GM04504 (cell line): ENCODE measurements at places on chromosomes 2 and 18.

DNA sequence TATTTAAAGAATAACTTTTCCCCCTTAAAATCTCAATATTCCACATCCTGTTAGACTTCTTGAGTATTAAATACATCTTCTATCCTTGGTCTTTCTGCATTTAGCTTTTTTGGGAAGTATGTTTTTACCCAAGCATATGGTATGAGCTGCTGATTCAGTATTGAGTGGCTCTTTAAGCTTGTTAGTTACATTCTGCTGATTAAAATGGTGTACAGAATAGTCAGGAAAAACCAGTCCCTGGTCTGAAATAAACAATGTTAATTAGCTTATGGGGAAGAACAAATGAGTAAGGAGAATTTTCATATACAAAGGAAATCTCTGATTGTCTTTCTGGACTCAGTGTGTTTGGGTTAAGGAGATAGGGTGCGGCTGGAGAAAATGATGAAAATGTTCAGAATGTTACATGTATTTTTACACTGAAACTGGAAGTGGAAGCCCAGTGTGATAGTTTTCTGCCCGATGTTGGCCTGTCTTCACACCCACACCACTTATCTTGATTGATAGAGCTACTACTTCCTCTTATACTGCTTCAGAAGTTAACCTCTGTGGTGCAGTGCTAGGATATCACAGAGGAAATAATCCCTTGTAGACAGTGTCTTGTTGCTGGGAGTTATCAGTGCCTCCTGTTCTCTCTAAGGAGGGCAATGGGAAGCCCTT, 84.0 kb downstream of the MSH2 start:
- no peak for DNase-seq

GRCh38 chr18:78901923-78902794, 77.5 kb upstream of the SALL3 start:
- DNase-seq, result no peak

GRCh38 chr2:14952400-14952963, 320.0 kb downstream of the LRATD1 start:
- no peak for DNase-seq

- DNase-seq, result no peak
Observed at GRCh38 chr2:41728788-41729338, 319.0 kb upstream of the PKDCC start.

DNA sequence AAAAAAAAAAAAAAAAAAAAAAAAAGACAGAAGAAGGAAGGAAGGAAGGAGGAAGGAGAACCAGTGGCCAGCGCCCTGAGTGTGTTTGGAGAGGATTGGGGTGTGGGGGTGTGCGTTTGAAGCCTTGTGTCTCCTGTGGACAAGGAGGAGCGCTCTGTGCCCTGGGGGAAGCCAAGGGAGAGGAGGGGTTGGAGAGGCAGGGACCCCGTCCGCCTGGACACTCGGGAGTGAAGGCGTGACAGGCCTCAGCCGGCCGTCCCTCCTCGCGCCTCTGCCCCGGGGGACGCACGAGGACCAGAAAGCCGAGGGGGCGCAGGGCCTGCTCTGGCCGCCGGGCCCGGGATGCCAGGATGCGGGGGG, 44.9 kb downstream of the SERTAD2 start:
- no peak for DNase-seq

DNA sequence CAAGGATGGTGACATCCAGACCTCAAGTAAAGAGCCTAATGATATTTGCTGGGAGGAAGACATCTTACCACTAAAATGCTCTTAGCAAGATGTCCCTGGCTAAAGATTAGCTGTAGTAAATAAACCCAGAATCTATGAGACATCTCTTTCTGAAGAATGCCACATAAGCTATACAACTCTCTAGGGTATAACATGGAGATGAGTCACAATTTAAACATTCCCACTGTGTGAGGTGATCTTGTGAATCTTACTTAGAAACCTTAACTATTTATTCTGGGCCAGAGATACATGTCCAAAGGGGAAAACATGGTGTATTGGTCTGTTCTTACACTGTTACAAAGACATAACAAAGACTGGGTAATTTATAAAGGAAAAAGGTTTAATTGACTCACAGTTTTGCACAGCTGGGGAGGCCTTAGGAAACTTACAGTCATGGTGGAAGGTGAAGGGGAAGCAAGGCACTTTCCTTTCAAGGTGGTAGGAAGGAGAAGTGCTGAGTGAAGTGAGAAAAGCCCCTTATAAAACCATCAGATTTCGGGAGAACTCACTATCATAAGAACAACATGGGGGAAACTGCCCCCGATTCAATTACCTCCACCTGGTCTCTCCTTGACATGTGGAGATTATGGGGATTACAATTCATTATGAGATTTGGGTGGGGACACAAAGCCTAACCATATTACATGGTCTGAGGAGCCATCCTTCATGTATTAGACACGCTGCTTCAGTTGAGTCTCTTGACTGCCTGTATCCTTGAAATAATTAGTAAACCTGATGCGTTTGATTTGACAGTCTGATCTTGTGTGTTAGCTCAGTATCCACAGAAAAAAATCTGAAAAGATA, 17.1 kb downstream of the KRCC1 start:
- peak; percentile 78 for DNase-seq

GRCh38 chr2:159064446-159065301, 96.2 kb downstream of the TANC1 start:
- DNase-seq, result no peak

DNA sequence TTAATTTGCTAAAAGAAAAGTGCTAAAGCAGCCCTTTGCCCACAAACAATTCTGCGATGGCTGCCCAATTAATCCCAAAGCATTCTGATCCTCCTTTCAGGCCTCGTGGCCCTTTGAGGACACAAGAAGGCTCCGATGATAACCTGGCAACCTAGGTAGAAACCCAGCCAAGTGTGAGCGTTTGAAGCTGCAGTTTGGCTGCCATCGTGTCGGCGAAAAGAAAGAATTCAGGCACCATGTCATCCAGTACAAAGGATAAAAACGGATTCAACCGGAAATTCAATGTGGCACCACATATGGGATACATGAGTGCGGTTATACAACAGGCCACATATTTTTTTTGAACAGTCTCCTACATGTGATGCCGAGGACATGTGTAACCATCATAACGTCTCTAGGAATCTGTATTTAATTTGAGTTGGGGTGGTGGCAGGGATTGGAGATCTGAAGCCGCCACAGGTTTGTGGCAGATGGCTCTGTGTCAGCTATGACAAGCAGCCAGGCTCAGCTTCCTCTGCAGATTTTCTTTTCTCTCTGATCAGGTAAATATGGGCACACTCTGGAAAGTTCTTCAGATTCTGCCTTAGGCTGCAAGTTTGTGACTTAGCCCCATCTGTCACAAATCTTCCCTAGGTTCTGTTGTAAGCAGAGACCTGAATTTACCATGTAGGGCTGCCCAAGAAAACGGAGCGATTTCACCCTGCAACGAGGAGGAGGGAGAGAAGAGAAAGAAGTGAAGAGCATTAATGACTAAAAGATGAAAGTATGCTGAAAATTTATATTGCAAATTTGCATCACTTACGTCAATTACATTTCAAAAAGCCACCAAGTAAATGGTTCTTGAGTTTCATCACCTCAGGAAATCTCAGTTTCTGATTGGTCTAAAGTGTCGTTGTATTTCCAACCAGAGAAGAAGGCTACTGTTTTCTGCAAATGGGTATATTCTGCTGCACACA, 573.2 kb downstream of the ZEB2 start:
- peak; percentile 58 for DNase-seq

- DNase-seq, result peak; percentile 56
Observed at GRCh38 chr2:226655871-226656270, 143.7 kb downstream of the IRS1 start.

- no peak for DNase-seq
Observed at GRCh38 chr2:136932700-136933099, 167.4 kb downstream of the THSD7B start.

DNA sequence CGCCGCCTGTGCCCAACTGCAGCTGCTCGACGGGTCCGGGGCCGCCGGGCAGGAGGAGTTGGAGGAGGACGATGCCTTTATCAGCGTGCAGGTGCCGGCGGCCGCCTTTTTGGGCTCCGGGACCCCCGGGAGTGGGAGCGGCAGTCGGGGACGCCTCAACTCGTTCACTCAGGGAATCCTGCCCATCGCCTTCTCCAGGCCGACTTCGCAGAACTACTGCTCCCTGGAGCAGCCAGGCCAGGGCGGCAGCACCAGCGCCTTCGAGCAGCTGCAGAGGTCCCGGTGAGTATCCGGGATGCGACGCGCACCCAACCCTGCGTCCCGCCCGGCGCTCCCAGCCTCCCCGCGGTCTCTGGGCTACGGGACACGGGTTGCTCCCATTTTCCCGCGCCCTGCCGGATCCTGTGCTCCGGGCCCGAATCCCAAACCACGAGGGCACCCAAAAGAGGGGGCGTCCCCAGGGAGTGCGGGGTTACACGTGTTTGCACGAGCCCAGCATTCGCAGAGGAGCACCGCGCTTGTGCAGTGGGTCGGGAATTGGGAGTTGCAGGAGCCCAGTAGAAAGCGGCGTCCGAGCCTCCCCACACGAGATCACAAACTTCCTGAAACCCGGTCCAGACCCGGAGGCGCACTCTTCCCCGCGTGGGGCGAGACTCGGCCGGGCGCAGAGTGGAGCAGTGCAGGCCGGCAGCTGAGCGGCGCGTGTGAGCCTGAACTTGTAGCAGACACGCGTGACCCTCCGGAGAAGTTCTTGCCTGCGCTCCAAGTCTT, 1.2 kb downstream of the CABLES1 start:
- DNase-seq, result no peak

- no peak for DNase-seq
Observed at GRCh38 chr2:208939852-208940251, 484.0 kb upstream of the MAP2 start.

GRCh38 chr2:239991689-239992314, 33.3 kb downstream of the NDUFA10 start:
- DNase-seq, result peak; percentile 27

GRCh38 chr2:179612108-179612507, 249.3 kb downstream of the ZNF385B start:
- DNase-seq, result peak; percentile 85

GRCh38 chr2:194559964-194560363, 1097.1 kb upstream of the SLC39A10 start:
- DNase-seq, result no peak

GRCh38 chr2:86807468-86808275, 17.0 kb upstream of the CD8A start:
- DNase-seq, result no peak

- DNase-seq, result no peak
Observed at GRCh38 chr18:48342581-48342980, 66.6 kb downstream of the ZBTB7C start.

DNA sequence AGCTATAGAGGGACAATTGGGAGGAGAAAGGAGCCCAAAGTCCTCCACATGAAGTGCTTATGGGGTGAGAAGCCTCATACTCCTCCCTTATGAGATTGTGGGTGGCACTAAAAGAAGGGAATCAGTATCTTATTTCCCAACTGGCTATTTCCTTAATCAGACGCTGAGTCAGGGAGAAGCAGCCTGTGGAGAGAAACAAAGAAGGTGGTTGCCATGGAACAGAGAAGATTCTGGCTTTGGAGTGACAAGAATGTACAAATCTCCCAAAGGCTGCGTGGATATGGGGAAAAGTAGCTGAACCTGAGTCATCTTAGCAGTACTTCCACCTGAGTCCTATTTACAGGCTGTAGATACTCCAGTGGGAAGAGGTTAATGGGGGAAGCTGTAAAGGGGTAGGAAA, 115.8 kb upstream of the CWC22 start:
- DNase-seq, result peak; percentile 37

GRCh38 chr2:145488571-145488970, 968.7 kb upstream of the ZEB2 start:
- DNase-seq, result no peak

DNA sequence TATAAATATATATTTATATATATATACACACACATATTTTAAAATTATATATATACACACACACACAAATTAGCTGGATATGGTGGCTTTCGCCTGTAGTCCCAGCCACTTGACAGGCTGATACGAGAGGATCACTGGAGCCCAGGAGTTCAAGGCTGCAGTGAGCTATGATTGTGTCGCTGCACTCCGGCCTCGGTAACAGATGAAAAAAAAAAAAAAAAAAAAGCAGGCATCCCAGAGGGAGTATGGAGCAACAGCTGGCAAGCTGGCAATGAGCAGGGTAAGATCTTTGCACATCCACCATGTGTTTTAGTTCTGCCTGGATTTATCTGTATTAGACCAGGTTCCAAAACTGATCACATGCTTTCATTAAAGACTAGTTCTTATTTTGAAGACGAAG, 170.1 kb downstream of the MAP2 start:
- DNase-seq, result no peak

GRCh38 chr2:102139851-102140250, 2.7 kb upstream of the IL1R1 start:
- DNase-seq, result no peak

GRCh38 chr2:46058140-46058539, 239.1 kb upstream of the EPAS1 start:
- no peak for DNase-seq

GRCh38 chr2:60058781-60059180, 494.7 kb downstream of the BCL11A start:
- no peak for DNase-seq

DNA sequence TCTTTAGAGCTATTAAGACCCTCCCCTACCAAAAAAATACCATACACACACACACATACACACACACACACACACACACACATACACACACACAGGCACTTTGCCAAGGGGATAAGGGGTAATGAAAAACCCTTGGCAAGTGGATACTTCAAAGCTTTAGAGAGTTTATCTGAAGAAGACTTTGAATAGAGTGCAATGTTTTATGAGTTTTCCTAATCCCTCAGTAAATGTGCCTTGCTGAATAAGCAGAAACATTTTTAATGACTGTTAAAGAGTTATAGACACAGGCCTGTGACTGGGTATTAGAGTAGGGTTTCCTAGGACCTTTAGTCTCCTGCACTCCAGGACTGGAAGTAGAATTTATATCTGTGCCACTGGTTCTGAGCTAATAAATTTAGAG, 75.5 kb upstream of the CTAGE1 start:
- DNase-seq, result no peak

DNA sequence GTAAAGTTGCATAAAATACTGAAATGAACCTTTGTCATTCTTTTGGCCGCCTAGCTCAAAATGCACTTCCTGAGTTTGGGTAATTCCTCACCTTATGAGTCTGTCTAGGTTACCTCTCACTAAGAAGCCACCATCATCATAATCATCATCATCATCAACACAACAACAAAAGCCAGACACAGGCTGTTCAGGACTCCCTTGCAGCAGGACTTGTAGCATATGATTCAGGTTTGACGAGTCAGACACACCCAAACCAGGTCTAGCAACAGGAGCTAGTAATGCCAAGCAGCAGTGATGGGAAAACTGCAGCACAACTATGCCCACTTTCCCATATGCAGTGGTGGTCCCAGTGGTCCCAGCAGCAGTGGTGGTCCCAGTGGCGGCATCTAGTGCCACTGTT, 2.8 kb upstream of the SGO2 start:
- no peak for DNase-seq
